Stimulated activated CD8-positive, alpha-beta memory T cell treated with anti-CD3 and anti-CD28 coated beads, Interleukin-7, amount 100 ng/mL, for 4 hours (primary cell): ENCODE measurements at places on chromosomes 12 and 14.

- DNase-seq = no peak
Observed at GRCh38 chr14:67704484-67705089, 2.9 kb downstream of the RDH12 start.

- no peak for DNase-seq
Observed at GRCh38 chr14:56098021-56098420, 20.2 kb upstream of the PELI2 start.

GRCh38 chr12:92010368-92010767 is 135.3 kb downstream of the BTG1 start:
- no peak for DNase-seq

GRCh38 chr14:26709019-26709418 is 111.2 kb upstream of the NOVA1 start:
- DNase-seq = no peak

GRCh38 chr12:3123729-3124128 is 46.5 kb downstream of the TSPAN9 start:
- no peak for DNase-seq

DNA sequence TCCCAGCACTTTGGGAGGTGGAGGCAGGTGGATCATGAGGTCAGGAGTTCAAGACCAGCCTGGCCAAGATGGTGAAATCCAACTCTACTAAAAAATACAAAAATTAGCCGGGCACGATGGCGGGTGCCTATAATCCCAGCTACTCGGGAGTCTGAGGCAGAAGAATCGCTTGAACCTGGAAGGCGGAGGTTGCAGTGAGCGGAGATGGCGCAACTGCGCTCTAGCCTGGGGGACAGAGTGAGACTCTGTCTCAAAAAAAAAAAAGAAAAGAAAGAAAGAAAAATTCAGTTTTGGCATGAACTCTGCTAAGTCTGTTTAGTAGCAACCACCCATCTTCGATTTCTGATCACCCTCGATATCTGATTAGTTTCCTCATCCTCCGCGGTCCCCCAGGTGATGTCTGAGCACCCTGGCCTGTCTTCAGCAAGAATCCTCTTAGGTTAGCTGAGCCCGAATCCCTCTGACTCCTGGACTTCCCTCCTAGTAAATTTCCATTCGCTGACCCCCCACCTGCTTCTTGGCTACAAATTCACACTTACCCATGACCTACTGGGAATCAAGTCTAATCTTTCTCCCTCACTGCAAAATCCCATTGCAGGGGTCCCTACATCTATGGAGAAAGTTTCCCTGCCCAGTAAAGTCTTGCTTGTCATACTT is 879 bp upstream of the HSPB8 start:
- DNase-seq = no peak

- DNase-seq = no peak
Observed at GRCh38 chr14:33948869-33949408, 1.9 kb downstream of the EGLN3 start.

DNA sequence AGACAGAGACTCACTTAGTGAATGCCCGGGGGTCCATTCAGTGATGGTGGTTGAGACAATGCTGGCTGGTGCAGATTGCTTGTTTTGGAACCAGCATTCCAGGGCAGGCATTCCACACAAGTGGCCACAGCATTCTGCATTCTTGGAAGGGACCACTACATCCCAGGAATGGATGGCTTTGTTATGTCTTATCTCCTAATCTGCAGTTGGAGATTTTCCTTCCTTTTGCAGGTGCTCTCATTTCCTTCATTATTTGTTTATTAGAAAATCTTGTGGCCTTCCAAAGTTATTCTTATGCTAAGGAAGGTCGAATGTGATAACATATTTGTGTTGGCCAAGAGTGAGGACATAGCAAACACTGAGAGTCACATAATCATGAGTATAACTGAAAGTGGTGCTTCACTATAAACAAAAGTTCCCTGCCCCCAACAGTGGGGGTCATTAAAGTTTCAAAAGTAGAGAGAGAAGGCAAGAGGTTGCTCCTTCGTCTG is 66.0 kb downstream of the BMP4 start:
- DNase-seq = no peak

DNA sequence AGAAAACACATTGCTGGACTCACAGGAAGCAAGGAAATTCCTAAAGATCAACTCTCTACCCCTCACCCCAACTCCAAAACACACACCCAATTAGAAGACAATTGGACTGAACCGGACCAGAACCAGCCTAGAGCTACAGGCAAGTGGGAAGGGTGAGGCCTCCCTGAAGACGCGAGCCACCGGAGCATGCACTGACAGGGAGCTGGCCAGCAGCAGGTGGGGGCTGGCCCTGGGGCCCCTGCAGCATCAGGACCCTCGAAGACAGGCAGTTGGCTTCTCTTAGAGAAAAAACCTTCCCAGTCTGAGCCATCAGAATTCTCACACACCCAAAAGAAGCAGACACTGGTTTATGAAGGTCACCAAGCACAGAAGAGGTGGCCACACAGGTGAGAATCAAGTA is 209.5 kb upstream of the DIO3 start:
- DNase-seq = no peak

DNA sequence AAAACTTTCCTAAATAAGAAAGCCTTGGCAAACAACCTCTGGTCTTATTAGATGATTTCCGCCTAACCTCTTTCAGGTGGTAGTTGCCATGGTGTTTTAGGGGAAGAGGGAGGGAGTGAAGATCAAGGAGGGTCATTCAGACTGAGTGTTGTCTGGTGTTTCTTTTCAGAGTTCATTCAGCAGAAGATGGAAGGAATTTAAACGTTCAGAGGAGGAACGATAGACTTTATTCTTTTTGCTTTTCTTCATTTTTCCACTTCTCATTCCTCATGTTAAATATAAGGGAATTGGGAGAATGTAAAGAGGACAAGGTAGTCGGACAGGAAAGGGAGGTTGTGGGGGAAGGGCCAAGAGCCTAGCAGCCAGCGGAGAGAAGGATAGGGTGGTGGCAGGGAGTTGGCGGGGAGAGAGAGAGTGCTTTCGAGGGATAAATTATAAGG is 17.4 kb upstream of the SALL2 start:
- no peak for DNase-seq

DNA sequence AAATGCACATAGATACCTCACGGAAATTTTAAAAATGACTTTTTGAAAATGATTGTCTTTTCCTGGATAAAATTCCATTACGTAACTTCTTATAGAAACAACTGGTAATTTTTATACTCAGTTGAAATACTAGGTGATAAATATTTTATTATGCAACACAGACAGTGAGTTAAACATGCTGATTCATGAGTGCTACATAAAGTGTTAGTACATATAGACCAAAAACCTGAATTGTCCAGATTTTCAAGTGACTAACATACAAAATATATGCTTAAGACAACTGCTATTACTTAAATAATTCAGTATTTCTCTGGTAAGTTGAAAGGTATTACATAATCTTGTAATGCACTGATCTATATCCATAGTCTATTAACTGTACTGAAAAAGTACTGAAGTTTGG is 11.9 kb downstream of the PTPRO start:
- DNase-seq = no peak

- no peak for DNase-seq
Observed at GRCh38 chr14:88026890-88027289, 22.0 kb downstream of the GPR65 start.

GRCh38 chr12:47900131-47901062 is 4.4 kb downstream of the VDR start:
- DNase-seq = no peak

DNA sequence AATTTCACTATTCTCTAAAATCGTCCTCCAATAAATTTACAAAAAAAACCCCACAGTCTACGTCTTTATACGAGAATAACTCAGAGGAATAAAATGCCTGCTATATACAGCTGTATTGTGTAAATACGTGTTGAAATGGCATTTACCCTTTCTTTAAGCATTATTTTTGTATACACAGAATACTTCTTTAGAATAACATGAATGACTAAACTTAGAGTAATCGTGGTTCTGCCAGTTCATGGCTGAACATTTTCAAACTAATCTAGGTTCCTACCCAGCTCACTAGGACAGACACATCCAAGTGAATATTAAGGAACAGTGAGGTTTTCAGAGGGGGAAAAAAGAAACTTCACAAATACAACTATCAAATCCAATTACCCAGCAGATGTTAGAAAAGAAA is 24.6 kb downstream of the DICER1 start:
- DNase-seq = no peak

DNA sequence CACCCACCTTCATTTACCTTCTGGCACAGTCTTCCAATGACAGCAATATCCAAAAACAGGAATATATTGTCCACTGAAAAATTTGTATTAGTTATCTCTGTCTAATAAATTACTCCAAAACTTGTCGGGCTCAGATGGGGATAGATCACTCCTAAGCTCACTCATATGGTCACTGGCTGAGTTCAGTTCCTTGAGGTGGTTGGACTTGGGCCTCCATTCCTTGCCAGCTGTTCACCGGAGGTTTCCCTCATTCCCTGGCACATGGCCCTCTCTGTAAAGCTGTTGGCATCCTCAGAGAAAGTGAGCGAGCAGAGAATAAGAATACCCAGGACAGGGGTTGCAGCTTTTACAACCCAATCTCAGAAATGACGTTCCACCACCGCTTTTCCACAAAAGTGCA is 81.5 kb downstream of the TMTC1 start:
- DNase-seq = no peak

DNA sequence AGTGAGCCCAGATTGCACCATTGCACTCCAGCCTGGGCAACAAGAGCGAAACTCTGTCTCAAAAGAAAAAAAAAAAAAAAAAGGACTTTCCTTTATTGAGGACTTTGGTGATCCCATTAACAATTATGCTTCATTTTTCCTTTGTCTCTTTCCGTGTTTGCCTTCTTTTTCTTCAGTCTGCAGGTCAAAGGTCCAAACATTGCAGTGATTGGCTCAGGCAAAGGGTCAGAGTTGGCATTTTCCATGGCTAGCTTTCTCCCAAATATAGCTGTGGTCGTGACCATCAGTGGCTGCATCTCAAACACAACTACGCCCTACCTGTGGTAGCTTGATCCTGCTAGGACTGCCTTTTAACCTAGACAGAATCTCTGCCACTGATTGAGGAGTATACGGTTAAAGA is 7.0 kb upstream of the DNAL1 start:
- no peak for DNase-seq

DNA sequence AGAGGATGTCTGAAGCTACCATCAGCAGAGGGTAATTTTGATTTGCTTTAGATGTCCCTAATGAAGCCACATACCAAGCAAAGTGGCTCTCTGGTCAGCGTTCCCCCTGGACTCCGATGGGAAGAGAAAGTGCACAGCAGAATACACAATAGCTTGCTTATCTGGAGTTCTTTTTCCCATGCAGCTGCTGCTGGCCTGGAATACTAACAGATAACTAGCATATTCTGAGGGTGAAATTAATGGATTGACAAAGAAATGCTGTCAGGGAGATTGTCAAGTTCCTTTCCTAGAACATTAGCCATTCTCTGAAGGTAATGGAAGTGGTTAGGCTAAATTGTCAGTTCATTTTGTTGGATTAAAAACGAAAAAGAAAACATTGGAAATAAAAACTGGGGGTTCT is 391.3 kb downstream of the FLRT2 start:
- no peak for DNase-seq

DNA sequence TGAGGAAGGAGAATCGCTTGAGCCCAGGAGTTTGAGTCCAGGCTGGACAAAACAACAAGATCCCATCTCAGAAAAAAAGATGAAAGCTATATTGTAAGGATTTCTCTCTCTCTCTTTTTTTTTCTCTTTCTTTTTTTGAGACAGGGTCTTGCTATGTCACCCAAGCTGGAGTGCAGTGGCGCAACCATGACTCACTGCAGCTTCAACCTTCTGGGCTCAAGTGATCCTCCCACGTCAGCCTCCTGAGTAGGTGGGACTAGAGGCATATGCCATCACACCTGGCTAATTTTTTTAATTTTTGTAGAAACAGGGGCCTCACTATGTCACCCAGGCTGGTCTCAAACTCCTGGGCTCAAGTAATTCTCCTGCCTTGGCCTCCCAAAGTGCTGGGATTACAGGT is 5.8 kb upstream of the MRPL42 start:
- no peak for DNase-seq

- DNase-seq = no peak
Observed at GRCh38 chr12:58367041-58367440, 425.7 kb downstream of the ATP23 start.

GRCh38 chr12:18595412-18595811 is 142.4 kb downstream of the PLCZ1 start:
- DNase-seq = no peak

- DNase-seq = peak; percentile 27
Observed at GRCh38 chr12:24948757-24949722, at the start of gene BCAT1. Gene BCAT1 (minus strand): TSS chr12:24949101. CDS start chr12:24948932, 169 bp downstream.

DNA sequence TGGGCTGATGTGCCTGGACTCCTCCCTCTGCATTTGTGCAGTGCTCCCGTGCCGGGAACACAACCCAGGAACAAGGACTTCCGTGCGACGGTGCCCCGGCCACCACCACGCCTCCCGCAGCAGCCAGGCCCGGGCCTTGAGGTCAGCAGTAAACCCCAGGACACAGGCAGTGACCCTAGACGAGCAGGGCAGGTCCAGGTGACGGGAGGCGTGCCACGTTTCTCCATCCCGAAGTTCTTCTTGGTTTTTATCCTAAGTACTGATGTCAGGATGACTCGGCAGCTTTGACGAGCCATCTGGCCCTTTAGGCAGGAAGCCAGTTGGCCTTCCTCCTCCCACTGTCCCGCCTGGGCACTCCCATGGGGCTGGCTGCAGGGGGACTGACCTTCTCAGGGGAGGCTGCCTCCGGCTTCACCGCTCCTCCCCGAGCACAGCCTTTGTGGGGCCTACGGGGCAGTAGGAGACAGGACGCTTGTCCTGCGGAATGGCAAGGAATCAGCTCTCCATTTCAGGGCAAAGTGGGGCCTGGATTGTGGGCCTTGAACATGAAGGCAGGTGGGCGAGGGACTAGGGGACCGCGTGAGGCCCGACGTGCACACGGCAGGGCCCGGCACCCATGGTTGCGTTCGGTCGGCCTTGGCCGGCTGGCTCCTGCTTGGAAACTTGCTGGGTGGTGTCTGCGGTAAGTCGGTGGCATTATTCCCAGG is 94.1 kb downstream of the FBXL14 start:
- no peak for DNase-seq

- DNase-seq = no peak
Observed at GRCh38 chr12:44357494-44357893, 518.6 kb downstream of the NELL2 start.

DNA sequence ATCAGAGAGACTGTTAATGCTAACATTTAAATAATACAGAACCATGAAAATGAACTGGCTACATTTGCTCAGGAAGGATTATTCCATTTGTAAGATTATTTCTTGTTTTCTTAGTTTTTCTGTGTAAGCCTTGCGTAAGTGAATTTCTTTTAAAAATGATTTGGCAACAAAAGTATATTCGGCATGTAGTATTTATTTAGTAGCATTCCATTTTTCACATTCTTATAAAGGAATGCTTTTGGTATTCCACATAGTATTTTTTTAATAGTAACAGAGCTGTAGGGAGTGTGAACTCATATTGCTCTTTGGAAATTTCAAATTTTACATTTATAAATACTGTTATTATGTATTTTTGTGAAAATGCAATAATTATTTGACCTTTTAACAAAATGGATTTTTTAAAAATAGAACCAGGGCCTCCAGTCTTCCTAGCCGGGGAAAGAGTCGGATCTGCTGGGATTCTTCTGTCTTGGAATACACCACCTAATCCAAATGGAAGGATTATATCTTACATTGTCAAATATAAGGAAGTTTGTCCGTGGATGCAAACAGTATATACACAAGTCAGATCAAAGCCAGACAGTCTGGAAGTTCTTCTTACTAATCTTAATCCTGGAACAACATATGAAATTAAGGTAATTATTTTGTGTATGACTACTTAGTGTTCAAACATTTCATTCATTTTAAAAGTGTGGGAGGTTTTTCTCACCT is 1.2 kb downstream of the PTPRQ start:
- DNase-seq = no peak

GRCh38 chr12:132986885-132987225 is 688 bp downstream of the ZNF26 start:
- DNase-seq = no peak

GRCh38 chr14:89617481-89618329 is 200.7 kb upstream of the FOXN3 start:
- no peak for DNase-seq
